Fibroblast of lung (primary cell): ENCODE measurements at places on chromosomes 7 and 10.
A peak's percentile ranks its signal among the peaks of the same experiment; 100 is the strongest.

GRCh38 chr7:151776876-151777494 is 99.9 kb downstream of the PRKAG2 start:
- DNase-seq: no peak

GRCh38 chr7:135879233-135879632 is 97.9 kb downstream of the MTPN start:
- no peak for DNase-seq

DNA sequence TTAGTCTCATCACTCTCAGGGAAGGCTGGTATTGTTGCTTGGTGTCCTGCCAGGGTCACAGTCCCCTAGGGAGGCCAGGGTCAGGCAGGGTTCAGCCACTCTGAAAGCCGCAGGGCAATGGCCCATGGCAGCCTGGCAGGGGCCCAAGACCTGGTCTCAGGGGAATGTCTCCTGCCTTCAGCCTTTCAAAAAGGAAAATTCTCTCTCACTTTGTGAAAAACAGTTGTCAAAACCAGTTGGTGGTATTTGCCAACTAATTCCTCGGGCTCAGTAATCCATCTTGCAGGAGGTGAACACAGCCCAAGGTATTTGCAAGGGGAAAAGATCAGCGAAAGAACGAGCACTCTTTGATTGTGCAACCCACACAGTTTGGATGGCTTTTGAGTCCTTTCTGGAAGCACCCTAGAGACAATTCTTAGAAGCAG is 101.5 kb downstream of the JCAD start:
- DNase-seq: peak; percentile 84

DNA sequence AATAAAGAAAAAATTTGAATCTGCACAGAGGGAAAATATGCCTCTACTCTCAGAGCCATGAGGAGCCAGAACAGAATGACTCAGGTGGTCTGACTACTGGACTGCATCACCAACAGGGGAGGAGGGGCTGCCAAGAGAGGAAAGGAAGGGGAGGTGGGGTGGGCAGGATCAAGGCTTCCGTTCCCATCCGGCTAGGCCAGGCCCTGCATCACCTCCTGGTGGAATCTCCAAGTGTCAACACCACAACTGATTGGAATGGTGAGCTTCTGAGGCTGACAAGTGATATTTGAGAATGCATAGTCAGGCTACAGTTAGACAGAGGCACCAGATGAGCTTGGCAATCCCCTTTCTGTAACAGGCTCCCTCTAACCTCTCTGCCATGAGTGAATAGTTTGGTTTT is 10.4 kb upstream of the GPR26 start:
- DNase-seq: no peak

DNA sequence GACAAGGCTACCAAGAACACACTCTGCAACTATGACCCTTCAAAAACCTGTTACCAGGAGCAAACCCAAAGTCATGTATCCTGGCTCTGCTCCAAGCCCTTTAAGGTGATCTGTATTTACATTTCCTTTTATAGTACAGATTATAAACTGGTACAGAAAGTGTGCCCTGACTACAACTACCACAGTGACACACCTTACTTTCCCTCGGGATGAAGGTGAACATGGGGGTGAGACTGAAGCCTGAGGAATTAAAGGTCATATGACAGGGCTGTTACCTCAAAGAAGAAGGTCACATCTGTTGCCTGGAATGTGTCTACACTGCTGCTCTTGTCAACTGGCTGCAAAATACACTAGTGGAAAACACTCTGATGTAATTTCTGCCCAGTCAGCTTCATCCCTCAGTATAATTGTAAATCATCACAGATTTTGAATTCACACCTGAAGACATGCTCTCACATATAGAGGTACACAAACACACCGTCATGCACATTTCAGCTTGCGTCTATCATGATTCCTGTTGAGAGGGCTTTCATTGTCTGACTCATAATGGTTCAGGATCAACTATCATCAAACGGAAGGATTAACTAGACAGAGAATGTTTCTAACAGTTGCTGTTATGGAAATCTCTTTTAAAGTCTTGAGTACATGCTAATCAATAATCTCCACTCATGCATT is 318.3 kb downstream of the NXPH1 start:
- no peak for DNase-seq

GRCh38 chr10:88095223-88095721 is 231.8 kb downstream of the PTEN start:
- peak; percentile 90 for DNase-seq

DNA sequence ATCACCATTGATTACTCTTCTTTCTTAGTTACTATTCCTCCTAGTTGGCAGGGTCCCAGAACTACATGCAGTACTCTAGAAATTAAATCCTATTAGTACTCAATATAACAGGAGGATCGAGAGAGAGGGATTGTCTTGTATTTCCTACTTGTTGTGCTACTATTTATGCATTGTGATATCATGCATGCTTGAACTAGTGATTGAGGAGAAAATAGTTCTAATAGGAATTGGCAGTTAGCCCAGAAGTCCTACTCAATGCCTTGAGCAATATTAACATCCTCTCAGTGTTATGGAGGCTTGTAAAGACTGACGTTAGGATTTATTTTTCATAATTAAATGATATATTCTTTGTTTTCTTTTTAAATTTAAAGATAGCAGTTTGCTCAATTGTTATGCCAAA is 67.4 kb downstream of the FOXP2 start:
- DNase-seq: peak; percentile 23

GRCh38 chr7:85156661-85157208 is 30.1 kb downstream of the SEMA3D start:
- no peak for DNase-seq

DNA sequence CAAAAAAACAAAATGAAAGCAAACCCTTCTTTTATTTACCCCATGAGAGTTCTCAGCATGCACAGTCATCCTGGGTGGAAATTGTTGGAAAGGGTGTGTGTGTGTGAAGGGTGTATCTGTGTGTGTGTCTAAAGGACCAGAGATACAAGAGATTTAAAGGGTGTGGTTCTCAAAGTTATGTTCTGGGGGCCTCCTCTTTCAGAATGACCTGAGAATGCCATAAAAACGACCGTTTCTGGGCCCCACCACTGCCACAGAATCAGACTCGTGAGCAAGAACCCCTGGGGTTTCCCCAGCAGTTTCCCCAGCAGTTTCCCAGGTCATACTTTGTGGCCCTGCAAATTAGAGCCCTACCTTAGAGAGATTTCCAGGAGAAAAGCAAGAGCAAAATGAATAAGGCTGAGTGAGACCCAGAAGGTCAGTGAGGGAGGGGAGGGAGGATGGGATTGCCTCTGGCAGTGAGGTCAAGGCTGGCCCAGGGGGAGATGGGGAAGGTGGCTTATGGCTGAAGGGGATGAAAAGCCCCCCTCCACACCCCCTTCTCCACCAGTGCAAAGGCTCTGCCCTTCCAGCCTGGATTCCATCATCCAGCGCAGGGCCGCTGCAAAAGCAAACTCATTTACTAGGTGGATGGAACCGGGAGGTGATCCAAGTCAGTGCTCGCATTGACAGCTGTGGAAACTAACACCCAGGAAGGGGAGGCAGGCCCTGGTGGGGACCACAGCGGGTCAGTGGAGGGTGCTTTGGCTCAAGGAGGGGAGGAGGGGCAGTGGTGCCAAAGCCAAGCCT is 10.2 kb downstream of the PYROXD2 start:
- peak; percentile 76 for DNase-seq

DNA sequence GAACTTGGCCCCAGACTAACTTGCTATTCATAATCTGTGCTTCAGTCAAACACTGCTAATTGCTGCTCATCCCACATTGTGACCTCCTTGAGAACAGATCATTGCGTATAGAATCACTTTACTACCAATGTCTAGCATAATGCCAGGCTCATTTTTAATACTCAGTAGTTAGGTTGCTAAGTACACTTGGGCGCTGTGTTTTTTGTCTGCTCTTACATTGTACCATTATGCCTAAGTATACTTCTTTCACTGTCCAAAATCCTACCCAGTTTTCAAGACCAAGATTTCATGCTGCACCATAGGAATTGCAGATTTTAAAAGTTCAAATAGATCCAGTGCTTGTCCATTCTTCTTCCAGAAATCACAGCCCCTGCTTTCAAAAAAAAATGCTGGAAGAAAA is 32.8 kb upstream of the TMEM106B start:
- no peak for DNase-seq

- DNase-seq: no peak
Measured at GRCh38 chr10:125004571-125005311, 62.8 kb downstream of the ZRANB1 start.

DNA sequence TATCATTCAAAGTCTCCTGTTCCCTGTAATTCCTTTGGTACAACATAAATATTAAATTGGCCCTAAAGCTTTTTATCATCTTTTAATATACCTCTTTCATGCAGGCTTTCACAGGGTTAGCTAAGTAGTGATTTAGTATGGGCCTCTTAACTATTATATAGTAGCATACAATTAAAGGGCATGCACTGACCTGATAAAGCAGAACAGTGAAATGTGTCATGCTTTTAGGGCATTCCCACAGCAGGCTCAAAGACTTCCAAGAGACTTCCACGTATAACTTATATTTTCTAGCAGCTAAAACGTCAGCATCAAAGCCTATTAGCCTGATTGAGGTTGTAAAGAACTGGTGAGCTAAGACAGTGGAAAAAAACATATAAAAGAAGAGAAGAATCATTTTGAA is 35.3 kb downstream of the SAMD8 start:
- no peak for DNase-seq
